ENCODE measurements at places on chromosomes 12 and 14.

GRCh38 chr12:79956896-79957295 is 22.0 kb upstream of the PPP1R12A start:
- no peak for DNase-seq

- DNase-seq, result peak; percentile 63
These were observed 16.5 kb downstream of the SELPLG start for GRCh38 chr12:108616941-108617858.

GRCh38 chr12:25771476-25771875 is 187.0 kb upstream of the RASSF8 start:
- no peak for DNase-seq

DNA sequence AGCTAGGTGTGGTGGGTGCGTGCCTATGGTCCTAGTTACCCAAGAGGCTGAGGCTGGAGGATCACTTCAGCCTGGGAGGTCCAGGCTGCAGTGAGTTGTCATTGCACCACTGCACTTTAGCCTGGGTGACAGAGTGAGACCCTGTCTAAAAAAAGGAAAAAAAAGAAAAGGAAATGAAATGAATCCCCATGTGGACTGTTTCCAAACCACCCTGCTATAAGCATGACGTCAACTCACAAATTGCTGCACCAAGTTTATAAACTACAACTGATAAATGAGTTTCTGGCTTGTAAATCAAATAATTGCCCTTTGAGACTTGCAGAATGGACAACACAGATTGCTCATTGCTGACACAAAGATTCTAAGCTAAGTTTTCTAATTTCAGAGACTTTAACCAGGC is 51.0 kb upstream of the STK38L start:
- DNase-seq, result no peak

DNA sequence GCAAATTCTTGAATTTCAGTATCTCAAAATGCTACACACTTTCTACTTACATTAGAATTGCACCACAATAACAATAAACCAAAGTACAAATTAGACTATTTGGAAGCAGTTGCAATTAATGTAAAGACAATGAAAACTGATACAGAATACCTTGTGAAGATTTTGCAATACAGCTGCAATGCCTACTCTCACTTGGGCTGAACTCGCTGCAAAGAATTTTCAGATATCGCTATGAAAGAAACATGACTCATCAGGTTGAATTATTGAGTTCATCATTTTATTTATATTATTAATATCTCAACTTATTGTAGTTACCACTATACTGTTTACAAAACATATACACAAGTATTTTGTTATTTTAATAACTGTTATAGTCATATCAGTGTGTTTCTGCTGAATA is 108.0 kb upstream of the TMTC2 start:
- DNase-seq, result no peak

GRCh38 chr12:132703641-132704040 is 7.0 kb upstream of the PGAM5 start:
- no peak for DNase-seq

GRCh38 chr12:108649669-108650068 is 16.0 kb upstream of the SELPLG start:
- no peak for DNase-seq

DNA sequence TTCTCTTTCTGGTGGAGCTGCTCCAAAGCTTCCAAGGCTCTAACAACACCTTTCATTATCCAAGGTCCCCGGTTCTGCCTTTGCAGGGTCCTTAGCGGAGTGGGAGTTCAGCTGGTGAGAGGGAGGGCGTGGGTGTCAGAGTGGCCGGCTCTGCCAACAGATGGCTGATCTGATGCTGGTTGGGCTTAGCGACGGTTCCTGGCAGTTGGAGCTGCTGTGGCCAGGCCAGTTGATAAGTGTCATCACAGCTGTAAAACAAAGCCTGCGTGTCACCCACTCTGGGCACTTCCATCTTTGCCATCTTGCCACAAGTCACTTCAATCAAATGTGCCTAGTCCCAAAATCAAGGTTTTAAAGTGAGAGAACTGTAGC is 36.3 kb downstream of the RIN3 start:
- no peak for DNase-seq

- no peak for DNase-seq
These were observed 232.0 kb downstream of the ERC1 start for GRCh38 chr12:1222858-1223639.

- DNase-seq, result no peak
These were observed 35.6 kb downstream of the DAD1 start for GRCh38 chr14:22553445-22553844.

- no peak for DNase-seq
These were observed 36.3 kb upstream of the STK38L start for GRCh38 chr12:27207615-27208413.

- no peak for DNase-seq
These were observed 63.9 kb downstream of the IPO8 start for GRCh38 chr12:30631740-30632139.

GRCh38 chr14:34013721-34014060 is 62.8 kb upstream of the EGLN3 start:
- no peak for DNase-seq

DNA sequence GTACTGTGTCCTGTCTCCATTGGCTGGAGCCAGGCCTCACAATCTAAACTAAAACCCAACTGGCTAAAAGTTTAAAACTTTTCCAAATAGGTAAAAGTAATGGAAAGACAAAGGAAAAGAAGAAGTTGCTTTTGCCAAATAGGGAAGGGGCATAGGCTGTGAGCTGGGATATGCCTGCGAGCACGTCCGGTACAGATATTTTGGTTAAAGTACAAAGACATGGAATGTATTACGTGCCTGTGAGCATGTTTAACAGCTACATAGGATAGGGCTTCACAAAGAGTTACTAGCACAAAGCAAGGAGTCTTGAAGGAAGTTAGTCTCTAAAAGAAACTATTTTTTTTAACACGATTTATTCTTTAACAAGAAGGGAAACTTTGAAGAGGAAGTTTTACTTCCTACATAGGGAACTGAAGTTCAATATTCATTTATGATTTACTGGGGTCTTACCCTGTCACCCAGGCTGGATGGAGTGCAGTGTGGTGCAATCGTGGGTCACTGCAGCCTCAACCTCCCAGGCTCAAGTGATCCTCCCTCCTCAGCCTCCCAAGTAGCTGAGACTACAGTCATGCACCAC is 41.9 kb upstream of the INF2 start:
- DNase-seq, result no peak

DNA sequence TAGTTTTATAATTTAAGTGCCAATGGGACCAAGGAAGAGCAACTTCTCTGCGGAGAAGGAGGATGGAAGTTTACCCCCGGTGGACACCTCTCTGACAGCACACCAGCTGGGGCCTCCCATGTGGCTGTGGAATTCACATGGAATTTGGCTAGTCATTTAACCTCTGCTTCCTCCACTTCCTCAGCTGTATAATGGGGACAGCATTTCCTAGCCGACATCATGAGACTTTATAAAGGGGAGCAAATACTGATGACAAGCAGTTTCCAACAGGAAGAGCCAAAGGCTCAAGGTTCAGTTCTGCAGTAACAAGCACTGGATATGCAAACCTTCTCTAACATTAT is 7.5 kb downstream of the DUSP6 start:
- DNase-seq, result no peak

Measured in activated gamma-delta T cell treated with Interleukin-2 at 50 U/mL for 16 hours (primary cell).